GM10248 (cell line): ENCODE measurements at places on chromosomes 2 and 18.

- DNase-seq, result no peak
Observed at GRCh38 chr2:99960291-99960690, 182.1 kb downstream of the AFF3 start.

DNA sequence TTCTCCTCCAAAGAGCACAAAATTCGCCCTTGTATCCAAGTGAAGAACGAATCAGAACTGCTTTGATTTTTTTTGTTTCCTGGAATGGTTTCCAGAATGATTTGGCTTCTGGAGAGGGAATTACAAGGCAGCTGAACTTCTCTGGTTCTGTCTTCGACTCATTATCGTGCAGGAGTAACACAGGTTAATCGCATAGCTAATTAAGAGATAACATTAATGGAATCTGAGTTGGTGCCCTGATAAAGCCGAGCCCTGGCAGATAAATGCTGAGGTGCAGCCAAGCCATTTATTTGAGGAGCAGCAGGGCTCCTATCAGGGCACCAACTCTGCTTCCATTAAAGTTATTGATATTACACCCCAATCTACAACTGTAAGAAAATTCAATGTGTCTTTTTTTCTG, 433.7 kb downstream of the ZNF521 start:
- no peak for DNase-seq

DNA sequence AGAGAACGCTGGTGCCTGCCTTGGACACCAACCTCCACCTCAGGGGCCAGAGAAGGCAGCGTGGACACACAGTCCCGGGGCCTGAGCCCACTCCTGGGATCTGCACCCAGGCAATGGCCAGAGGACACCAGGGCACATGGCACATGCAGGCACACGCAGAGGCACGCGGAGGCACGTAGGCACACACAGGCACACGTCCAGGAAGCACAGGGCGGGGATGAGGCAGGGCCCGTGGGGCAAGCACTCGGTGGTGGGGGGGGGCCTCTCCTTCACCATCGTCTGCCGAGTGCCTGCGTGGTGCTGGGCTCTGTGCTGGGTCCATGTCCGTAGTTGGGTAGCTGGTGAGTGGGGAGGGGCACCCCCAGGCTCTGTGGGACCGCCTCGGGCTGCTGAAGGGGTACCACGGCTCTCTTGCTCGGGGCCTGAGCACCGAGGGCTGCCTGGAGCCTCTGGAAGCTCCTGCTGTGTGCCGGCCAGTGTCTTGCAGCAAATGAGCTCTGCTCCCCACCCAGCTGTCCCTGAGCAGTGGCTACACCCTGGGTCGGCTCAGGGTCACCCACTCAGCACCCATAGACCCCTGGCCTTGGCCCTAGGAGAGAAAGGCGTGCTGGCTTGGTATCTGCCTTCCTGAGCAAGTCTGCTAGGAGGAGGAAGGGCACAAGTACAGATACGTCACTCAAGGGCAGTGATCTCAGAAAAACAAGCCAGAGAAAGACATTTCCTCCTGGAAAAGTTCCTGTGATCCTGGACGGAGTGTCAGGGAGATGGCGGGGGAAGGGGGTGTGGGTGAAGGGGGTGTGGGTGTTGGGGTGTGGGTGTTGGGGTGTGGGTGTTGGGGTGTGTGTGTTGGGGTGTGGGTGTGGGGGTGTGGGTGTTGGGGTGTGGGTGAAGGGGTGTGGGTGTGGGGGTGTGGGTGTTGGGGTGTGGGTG, 26.4 kb downstream of the RTP5 start:
- DNase-seq, result no peak

DNA sequence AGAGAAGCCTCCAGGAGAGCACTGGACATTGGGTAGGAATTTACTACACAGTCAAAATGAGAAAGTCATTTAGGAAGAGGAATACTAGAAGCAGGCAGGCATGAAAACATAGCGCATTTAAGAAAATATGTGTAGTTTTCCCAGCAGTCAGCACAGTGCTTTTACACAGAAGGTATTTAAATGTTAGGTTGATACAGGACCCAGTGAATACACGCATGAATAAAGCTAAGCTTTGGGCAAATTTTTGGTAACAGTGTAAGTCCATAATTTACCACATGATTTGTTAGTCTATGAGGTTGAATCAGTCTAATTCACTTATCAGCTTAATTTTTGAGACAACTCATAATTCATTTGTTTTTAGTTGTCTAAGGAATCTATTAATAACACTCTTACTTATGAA, 421.7 kb upstream of the CDH20 start:
- DNase-seq, result no peak

GRCh38 chr18:27447451-27447881, 262.4 kb upstream of the CHST9 start:
- DNase-seq, result no peak

DNA sequence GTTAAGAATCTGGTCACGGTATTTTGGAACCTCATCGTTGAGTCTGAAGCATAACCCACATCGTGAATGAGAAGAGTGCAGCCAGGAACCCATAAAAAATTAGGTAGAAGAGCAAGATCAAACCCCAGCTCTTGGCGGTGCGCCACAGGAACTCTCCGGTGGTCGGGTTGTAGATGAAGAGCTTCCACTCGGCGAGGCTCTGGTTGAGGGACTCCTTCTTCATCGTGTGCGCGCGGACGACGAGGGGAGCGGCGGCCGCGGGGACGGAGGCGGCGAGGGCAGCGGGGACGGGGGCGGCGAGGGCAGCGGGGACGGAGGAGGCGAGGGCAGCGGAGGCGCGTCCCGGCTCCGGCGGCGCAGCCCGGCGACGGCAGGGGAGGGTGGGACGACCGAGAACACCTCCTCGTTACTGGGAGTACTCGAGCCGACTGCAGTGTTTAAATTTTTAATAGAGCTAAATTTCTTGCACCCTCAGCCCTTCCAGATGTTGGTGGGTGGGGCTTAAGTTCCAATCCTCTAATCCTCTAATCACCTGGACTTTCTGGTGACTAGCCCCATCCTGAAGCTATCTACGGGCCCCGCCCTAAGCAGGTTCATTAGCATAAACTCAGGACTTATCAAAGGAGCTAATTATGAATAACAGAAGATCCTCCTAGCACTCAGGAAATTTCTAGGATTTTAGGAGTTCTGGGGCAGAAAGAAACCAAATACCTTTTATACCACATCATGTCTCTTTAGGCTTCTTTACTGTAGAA, 20.4 kb upstream of the PAPOLG start:
- peak; percentile 20 for DNase-seq

DNA sequence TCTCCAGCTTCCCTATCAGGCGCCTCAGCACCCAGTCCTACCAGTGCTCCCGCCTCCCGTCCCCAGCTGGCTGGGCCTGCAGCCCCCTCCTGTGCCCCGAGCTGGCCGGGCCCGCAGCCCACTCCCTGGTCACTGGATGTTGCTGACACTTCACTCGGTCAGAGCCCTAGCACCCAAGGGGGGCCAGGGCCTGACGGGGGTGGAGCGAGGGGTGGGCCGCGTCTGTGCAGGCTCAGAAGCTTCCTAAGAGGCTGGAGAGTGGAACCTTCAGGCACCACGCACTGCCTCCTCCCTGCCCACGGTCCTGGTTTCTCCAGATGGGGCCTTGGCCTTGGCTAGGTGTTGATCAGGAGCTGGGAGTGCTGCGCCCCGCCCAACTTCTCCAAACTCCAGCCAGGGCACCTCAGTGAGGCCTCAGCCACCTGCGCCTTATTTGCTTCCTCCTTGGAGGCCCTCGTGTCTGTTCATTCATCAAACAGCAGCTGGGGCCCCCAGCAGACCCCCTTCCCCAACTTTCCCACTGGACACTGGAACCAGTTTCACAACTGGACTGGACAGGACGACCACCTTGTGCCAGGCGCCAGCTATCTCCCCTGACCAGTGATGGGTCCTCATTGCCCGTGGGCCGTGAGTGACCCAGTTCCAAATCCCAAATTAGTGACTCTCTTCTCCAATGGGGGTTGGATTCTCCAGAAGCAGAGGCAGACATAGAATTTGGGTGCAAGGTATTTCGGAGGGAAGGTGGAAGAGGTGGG, 16.7 kb downstream of the CAPN10 start:
- no peak for DNase-seq

GRCh38 chr2:24903161-24904103, 16.6 kb downstream of the ADCY3 start:
- DNase-seq, result no peak
